ENCODE measurements at places on chromosomes 12 and 14.
A peak's percentile ranks its signal among the peaks of the same experiment; 100 is the strongest.

GRCh38 chr14:19800282-19801117 lies 3.1 kb upstream of the OR4N2 start:
- DNase-seq, result no peak

GRCh38 chr14:46571970-46572369 lies 79.6 kb downstream of the RPL10L start:
- DNase-seq, result no peak

- DNase-seq, result no peak
Measured at GRCh38 chr12:15956413-15957185, 45.5 kb downstream of the DERA start.

DNA sequence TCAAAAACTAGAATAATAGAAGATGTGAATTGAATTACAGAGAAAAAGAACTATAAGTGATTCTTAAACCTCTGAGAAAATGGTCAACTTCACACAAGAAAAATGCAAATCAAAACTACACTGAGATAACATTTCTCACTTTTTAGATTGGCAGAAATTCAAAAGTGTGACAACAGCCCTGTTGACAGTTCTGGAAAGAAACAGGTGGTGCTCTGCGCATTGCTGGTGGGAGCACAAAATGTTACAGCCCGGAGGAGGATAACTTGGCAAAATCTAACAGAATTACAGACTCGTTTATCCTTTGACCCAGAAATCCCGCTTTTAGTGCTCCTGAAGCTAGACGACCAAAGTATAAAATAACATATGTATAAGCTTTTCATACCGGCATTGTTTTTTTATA lies 222.5 kb upstream of the CNTN1 start:
- DNase-seq, result no peak

DNA sequence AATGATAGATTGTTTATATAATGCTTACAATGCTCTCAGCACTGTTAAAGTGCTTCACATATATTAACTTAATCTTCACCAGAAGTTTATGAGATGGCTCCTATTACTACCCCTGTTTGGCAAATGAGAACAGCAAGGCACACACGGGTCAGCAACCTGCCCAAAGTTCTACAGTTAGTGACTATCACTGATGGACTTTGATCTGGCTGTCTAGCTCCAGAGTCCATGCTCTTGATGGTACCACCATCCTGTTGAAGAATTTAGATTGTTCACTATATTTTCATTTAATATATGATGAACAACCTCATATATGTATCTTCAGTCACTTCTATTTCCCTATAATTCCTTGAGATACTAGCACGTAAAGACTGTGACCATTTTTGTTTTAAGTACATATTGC lies 10.6 kb downstream of the GLIPR1 start:
- DNase-seq, result no peak

DNA sequence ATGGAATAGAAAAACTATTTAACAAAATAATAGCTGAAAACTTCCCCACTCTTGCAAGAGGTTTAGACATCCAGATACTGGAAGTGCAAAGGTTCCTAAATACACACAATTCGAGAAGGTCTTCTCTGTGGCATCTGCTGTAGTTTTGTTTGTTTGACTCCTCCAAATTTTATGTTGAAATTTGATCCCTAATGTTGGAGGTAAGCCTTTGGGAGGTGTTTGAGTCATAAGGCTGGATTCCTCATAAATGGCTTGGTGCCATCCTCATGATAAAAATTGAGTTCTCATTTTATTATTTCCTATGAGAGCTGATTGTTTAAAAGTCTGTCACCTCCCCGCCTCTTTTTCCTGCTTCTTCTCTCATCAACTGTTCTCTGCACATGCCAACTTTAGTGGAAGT lies 182.7 kb downstream of the MYRFL start:
- no peak for DNase-seq

- peak; percentile 3 for DNase-seq
Measured at GRCh38 chr14:81164167-81164774, 56.5 kb downstream of the GTF2A1 start.

DNA sequence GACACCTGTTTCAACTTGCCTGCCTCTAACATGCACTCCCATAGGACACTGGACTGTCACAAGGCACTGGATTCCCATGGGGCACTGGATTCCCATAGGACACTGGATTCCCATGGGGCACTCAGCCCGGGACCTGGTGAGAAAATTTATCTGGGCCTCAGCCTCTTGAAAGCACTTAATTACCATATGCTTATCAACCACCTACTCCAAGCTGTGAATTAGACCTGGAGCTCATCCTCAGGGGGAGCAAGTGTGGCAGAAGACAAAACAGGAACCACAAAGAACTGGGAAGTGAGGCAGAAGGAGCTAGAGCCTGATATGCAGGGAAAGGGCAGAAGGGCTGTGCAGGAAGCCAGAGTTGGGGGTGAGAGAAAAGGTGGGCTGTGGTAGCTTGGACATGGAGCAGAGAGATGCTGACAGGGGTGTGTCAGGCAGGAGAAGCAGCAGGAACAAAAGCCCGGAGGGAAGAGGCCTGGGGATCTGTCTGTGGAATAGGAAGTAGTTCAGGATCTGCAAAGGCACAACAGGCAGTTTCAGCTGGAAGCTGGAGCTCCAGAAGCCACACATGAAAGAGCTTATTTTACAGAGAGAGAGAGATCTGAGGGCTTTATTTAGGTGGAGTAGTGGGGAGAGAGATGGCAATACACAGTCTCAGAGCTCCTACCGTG lies 3.1 kb downstream of the KRT82 start:
- DNase-seq, result no peak

DNA sequence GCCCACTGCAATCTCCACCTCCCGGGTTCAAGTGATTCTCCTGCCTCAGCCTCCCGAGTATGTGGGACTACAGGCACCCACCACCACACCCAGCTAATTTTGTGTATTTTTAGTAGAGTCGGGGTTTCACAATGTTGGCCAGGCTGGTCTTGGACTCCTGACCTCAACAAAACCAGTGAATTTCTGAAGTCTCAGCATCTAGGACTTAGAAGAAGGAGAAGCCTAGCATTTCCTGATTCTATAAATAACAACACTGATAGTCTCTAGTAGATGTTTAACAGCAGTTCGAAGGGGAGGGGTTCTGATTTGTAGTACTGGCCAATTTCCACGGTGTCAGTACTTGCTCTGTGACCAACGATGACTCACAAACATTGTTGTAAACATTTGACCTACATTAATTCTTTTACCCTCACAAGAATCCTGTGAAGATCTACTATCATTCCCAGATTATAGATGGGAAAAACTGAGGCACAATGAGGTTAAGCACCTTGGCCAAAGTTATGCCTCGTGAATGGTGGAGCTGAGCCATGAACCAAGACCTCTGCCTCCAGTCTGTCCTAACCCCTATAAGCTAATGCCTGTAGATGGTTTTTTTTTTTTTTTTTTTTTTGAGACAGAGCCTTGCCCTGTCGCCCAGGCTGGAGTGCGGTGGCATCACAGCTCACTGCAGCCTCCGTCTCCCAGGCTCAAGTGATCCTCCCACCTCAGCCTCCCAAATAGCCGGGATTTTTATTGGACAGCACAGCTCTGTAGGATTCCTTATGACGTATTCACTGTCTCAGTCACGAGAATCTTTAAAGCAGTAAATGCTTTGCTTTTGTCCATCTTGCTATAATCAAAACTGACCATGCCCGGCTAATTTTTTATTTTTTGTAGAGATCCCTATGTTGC lies 5.2 kb downstream of the P2RX4 start:
- DNase-seq, result no peak

DNA sequence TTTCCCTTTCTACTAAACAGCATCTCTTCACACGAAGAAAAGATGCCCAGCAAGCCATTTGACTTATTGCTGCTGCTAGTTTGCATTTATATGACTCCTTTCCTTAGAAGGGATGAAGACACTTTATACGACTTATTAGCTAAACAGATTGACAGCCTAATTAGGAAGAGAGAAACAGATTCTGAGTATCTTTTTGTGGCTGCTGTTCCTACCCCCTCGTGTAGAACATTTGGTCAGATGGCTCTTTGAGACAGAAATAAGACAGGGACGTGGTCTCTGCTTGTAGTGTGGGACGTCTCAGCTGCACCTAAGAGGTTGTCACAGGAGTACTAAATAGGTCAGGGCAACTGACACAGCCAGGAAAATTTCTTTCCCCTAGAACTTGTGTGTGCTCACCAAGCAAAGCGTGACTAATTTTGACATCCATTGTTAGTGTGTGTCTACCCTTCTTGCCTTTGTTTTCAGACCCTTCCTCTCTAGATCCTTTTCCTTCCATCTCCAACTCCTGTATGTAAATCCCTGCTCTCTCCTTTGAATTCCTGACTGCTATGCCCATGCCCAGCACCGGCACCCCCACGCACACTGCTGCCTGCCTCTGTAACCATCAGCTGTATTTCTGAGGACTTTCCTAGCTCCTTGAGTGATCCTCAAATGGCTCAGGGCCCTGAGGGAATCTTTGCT lies 83.2 kb downstream of the DAD1 start:
- no peak for DNase-seq

DNA sequence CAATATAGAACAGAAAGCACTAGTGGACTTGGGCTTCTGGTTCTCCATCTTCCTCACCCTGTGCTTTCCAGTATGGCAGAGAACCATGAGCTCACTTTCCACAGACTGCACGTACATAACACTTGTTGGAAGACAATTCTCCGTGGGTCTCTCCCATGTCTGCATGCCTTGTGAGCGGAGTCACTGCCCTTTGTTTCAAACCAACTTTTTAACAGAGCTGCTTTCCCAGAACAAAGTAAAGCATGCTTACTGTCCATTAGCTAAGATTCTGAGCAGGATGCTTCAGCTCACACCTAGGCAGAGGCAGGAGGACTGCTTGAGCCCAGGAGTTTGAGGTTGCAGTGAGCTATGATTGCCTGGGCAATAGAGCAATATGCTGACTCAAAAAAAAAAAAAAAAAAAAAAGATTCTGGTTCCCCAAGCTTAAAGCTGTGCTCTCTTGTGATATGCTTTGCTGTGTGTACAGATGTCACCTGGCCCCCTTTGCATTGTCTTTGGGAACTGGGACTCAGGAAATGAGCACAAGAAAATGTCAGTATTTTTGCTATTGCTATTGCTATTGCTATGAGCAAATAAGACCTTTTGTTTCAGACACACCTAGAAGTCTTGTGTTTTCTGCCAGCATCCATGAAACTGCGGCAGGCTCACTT lies 54.6 kb upstream of the PTGR2 start:
- DNase-seq, result no peak
